Activated CD8-positive, alpha-beta memory T cell treated with anti-CD3 and anti-CD28 coated beads for 1 hour (primary cell): ENCODE measurements at places on chromosomes 7 and 10.

DNA sequence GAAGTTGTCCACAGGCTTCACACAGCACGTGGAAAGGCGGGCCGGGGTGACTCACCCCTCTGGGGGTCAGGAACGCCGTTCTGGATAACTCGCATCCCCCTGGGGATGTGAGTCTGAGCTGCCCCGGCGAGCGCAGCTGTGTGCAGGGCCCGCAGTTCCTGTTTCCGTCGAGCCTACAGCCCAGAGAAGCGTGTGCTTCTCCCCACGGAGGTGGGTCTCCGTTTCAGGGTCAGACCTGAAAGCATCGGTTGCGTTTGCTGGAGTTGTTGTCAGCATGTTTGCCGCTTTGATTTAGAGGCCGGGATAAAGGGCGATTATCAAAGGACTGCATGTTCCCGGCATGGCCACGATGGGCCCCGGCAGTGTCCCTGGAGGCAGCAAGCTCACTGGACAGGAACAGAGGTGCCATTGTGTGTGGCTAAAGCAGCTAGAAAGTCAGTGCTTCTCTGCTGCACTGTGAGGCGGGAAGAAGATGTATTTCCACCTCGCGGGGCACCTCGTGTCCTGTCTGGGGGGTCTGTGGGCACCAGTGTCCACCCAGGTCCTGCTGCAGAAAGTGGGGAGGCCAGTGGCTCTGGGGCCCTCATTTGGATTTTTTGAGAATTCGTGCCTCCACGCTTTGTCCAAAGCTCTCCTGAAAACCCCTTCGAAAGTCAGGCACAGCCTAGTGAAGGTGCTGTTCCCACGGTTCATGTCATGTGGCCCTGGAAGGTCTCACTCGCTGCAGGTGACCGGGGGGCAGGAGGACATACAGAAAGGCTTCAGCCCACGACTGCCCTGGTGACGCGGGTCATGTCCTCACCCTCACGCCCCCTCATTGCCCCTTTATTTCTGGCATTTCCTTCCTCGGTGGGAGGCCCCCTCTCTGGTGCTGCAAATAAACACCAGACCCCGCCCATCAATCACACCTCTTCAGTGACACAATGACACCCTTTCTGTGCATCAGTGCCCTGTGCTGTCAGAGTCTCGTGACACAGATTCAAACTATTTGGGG is 27.4 kb upstream of the GDI2 start:
- DNase-seq = no peak

DNA sequence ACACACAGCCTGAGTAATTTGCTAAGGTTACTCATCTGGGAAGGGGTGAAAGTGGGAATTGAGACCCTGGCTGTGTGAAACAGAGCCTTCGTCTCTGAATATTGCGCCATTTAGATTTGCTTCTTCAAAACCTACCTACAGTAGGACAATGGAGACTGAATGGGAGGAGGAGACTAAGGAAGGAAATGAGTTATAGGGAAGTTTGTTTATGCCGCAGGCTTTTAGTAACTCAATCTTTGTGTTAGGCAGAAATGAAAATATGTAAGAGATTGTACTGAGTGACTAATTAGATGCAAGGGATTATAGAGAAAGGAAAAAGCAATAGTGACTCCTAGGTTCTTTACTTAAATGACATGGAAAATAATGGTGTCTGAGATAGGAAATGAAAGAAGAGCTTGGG is 80.2 kb downstream of the KCND2 start:
- no peak for DNase-seq

DNA sequence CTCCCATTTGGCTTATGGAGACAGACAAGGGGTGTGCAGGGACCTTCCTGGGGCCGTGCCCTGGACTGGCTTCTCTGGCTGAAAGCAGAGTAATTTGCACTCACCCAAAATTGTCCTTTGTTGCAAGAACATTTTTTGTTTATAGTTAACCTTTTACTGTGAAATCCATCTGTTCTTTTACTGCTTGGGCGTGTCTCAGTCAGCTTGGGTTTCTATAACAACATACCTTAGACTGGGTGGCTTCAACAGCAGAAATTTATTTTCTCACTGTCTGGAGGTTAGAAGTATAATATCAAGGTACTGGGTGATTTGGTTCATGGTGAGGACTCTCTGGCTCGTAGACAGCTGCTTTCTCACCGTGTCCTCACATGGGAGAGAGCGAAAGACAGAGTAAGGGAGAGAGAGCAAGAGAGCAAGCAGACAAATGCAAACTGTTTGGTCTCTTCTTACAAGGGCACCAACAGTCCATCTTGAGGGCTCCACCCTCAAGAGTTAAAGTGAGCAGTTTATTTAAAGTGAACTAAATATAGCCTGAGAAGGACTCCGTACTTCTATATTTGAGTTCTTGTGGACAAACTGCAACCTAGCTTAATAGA is 131.0 kb upstream of the NPY start:
- DNase-seq = no peak

DNA sequence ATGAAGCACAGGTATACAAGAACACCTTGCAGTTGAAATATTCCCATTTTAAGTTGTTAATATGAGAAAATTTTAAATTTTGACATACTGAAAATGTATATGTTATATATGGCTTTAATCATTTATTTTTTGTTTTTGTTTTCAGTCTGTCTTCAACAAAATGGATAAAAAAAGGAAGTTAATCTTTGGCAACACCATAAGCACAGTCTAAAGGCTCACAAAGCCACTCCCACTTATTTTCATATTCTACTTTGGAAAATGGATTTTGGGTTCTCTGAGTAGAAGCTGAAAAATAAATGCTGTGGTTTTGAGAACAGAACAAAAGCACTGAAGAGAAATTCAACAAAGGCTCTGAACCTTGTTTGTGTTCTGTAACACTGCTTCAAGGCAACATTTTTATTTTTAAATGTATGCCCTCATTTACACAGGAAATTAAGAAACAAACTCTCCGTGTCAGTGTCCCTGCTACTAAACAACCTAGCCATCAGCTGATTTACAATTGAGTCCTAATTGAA is 81.3 kb upstream of the LRRN3 start:
- DNase-seq = no peak

DNA sequence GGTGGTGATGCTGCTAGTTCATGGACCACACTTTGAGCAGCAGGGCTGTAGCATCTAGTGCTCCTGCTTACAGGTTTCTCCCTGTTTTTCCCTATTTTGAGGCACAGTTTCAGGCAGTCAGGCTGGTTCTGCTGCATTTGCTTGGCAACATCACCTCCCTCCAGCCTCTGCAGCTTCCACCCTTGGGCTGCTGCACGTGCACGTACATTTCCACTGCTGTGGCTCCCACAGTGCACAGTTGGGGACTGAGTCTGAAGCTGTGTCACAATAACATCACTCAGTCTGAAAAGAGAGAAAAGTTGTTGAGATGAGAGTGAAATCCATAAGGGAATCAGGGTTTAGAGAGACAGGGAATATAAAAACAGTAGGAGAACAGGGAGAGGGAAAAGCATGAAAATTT is 230.7 kb upstream of the FZD1 start:
- no peak for DNase-seq

- no peak for DNase-seq
Measured at GRCh38 chr7:150895809-150896208, 43.5 kb downstream of the AOC1 start.

DNA sequence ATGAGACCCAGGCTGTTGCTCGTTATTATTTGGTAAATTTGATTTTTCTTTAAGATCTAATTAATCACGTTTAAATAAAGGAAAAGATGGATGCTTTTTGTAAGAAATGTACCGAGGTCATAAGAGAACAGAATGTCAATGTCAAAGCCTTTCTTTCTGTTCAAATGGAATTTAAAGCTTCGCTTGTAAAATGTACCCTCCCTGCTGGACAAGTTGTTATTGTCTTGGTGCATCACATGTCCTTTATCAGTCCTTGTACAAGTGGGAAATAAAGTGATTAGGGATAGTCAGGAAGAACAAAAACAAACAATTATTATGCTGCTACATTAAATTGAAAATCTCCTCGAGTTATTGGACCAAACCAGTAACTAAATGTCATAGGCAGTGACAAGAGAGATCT is 363.2 kb downstream of the PHTF2 start:
- DNase-seq = no peak

DNA sequence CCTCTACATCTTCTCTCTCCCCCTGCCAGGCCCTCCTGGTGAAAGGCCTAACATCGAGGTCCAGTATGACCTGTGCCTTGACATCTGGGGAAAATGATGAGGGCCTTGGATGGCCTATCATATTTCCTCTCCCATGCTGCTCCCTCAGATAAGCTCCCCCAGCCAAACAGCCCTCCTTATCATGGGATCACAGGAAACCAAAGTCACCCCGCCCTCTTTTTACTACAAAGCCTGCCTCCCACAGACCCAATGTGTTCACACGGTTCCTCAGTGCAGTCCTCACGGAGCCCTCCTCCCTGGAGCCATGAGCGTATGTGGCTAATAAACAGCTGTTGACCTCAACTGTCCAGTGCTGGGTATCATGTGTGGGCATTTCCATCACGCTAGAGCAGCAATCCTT is 32.0 kb downstream of the C10orf90 start:
- DNase-seq = no peak

GRCh38 chr10:18005781-18006456 is 54.2 kb downstream of the SLC39A12 start:
- DNase-seq = no peak
